ENCODE measurements at places on chromosomes 11 and 22. TPM values are rescaled to one million over a fixed set of nuclear protein-coding genes. Genes with fewer than 3 reads are reported as not detected.

- no peak for DNase-seq
- no peaks in the 10 kb centered on the region for H3K27me3 ChIP-seq
- no peaks in the 10 kb centered on the region for H3K36me3 ChIP-seq
- peak overlapping the region; percentile 85 for H3K27ac ChIP-seq
- peaks cover 82% of the 10 kb centered on the region for H3K4me1 ChIP-seq
These were observed 13.7 kb downstream of the ARHGEF17 start for GRCh38 chr11:73321604-73322381.

DNA sequence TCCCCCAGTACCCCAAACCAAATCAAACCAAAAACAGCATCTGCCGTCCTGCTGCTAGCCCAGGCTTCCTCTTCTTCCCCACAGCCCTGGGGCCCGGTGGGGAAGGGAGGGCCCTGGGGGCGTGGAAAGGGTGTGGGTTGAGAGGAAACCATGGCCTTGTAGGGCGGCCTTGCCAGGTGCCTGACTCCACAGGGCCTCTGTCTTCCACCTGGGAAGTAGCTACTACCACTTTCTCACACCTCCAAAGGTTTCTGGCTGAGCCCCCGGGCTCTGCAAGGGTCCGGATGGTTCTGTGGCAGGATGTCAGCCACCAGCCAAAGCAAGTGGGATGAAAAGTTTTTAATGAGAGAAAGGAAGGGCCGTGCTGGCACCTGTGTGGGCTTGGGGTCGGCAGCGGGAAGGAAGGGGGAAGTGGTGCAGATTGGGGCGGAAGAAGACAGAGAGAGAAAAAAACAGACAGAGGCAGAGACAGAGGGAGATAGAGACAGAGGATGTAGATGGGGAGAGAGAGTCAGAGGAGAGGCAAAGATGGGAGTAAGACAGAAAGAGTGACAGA lies 10.5 kb downstream of the TPST2 start:
- peaks cover 20% of the 10 kb centered on the region for H3K4me1 ChIP-seq
- no peak overlapping the region for H3K27ac ChIP-seq
- DNase-seq: peak; percentile 35
- peaks cover 9% of the 10 kb centered on the region for H3K36me3 ChIP-seq

DNA sequence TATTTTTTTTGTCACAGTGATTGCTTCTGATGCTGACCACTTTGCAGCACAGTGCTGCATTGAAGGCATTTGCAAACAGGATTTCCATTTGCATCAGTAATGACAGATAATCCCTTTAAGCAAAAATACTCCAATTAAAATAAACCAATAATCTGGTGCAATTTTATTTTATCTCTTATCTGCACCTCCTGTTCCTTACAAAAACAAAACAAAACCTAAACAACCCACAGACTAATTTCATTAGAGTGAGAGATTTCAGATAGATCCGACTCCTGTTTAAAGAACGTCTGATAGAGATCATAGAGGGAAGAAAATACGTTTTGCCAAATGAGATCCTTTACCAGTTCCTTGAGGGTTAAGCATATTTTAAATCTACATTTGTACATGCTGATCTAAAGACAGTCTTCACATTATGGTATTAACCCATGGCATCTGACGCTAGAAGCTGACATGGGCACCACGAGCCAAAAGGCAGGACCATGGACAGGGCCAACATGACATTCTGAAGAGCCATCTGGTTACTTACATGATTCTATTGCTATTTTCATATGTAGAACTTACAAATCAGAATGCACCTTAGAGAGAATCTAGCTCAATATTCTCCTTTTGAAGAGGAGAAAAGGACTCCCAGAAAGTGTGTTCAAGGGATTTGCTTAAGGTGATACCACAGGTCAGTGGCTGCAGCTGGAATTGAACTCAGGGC lies 286.2 kb upstream of the NARS2 start:
- no peak overlapping the region for H3K4me3 ChIP-seq
- H3K4me1 ChIP-seq: no peaks in the 10 kb centered on the region
- H3K36me3 ChIP-seq: no peaks in the 10 kb centered on the region
- DNase-seq: no peak
- H3K27ac ChIP-seq: no peak overlapping the region

DNA sequence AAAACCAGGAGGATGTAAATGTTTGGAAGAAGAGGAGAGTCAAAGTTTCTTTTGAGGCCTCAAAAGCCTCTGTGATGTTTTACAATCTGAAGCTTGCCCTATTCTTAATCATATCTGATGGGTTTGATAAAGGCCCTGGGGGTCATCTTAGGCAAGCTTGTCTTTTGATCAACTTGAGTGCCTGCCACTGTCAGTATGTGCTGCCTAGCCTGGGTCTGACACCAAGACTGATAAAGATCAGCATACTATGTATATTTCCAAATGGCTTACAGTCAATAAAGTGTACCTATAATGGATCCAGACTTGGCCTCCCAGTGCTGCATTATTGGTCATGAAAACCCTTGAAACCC lies 12.7 kb downstream of the EHF start:
- H3K36me3 ChIP-seq: no peaks in the 10 kb centered on the region
- H3K4me3 ChIP-seq: no peak overlapping the region
- peaks cover 49% of the 10 kb centered on the region for H3K4me1 ChIP-seq

GRCh38 chr11:115677190-115677589 lies 173.0 kb upstream of the CADM1 start:
- H3K27ac ChIP-seq: no peak overlapping the region
- no peaks in the 10 kb centered on the region for H3K36me3 ChIP-seq
- H3K4me1 ChIP-seq: peaks cover 8% of the 10 kb centered on the region
- H3K27me3 ChIP-seq: no peaks in the 10 kb centered on the region
- H3K4me3 ChIP-seq: no peak overlapping the region

GRCh38 chr22:47686594-47687345 lies 924.3 kb downstream of the TBC1D22A start:
- DNase-seq: no peak
- H3K4me1 ChIP-seq: no peaks in the 10 kb centered on the region
- no peak overlapping the region for H3K4me3 ChIP-seq
- no peaks in the 10 kb centered on the region for H3K36me3 ChIP-seq

DNA sequence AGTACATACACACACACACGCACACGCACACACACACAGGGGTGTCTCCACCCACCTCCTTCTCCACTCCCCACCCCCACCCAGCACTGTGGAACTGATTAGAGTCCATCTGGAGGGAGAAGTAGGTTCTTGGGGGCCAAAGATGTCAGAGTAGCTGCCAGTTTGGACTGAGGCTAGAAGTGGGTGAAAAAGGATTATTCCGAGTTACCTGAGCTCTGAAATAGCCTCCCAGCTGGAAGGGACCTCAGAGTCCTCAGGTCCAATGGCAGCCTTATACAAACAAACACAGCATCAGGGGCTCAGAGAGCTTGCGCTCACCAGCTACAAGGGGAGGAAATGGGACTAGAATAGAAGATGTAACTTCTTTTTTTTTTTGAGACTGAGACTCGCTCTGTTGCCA lies 20.8 kb downstream of the IL10RA start:
- H3K36me3 ChIP-seq: no peaks in the 10 kb centered on the region
- peaks cover 43% of the 10 kb centered on the region for H3K4me1 ChIP-seq
- peak overlapping the region; percentile 79 for H3K27ac ChIP-seq
- no peak overlapping the region for H3K4me3 ChIP-seq
- no peak for DNase-seq
- H3K27me3 ChIP-seq: no peaks in the 10 kb centered on the region

DNA sequence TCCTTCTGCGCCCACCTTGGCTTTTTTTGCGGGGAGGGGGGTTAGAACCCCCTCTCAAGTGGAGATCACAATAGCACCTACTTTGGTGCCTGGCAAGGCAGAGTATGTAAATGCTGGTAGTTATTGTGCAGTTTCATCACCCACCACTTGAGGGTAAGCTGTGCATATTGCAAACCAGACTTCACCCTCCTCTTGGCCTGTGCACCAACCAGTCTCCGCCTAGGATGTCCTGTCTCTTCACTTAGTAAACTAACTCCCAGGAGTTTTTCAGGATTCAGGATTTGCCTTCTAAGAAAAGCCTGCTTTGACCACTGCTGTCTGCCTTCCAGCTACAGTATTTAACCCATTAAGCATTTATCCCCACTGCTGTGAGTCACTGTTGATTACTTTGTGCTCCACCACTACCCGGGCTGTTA lies 2.0 kb upstream of the UBXN1 start:
- H3K4me3 ChIP-seq: no peak overlapping the region
- peaks cover 19% of the 10 kb centered on the region for H3K36me3 ChIP-seq
- peaks cover 31% of the 10 kb centered on the region for H3K4me1 ChIP-seq
- peak overlapping the region; percentile 18 for H3K27ac ChIP-seq
- no peaks in the 10 kb centered on the region for H3K27me3 ChIP-seq
- DNase-seq: peak; percentile 87

DNA sequence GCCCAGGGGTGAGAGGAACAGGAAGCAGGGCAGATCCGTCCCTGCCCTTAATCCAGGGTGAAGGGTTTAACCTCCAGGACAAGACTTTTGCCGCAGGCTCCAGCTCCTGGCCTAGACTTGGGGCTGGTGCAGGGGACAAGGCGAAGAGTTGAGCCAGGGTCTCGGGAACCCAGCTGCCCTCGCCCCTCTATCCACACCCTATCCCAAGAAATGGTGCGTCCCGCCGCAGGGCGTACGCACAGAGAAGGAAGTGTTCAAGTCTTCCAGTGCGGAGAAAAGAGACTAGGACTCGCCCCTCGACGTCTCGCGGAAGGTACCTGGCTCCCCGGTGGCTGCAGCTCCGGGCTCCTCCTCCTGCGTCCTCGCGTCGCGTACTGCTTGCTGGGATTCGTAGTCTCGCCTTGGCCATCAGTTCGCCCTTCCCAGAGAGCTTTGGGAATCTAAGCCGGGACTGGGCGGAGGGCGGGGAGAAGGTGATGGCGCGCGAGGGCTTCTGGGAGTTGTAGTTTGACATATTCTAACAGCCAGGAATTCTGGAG lies at the start of gene ZMAT5:
ZMAT5 (minus strand) TSS at position 376 of the 539 bp plus-strand sequence. CDS start 18,463 bp downstream, outside the sequence.
- no peaks in the 10 kb centered on the region for H3K27me3 ChIP-seq
- peaks cover 26% of the 10 kb centered on the region for H3K36me3 ChIP-seq
- peak within 1 kb of the TSS; percentile 83 for H3K4me3 ChIP-seq
- H3K27ac ChIP-seq: peak within 1 kb of the TSS; percentile 91

- no peaks in the 10 kb centered on the region for H3K27me3 ChIP-seq
- no peak for DNase-seq
- H3K4me1 ChIP-seq: no peaks in the 10 kb centered on the region
- H3K36me3 ChIP-seq: no peaks in the 10 kb centered on the region
- H3K27ac ChIP-seq: no peak overlapping the region
- no peak overlapping the region for H3K4me3 ChIP-seq
These were observed 64.6 kb upstream of the CHST1 start for GRCh38 chr11:45730014-45730413.

DNA sequence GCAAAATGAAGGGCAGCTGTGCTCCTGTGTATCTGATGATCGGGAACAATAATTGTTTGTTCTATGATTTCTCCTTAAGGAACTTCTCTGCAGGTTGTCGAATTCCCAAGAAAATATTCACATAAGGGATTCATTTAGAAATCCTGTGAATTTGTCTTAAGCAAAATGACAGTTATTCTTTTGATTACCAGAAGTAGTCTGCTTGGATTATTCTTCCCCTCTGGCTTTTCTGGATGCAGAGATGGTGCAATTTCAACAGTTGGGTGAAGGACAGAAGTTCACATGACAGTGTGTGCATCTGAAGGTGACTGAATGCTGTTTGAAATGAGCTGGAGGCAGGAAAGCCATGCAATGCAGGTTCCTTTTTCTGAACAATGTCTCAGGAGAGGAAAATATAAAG lies 137.2 kb upstream of the MTMR2 start:
- peaks cover under 1% of the 10 kb centered on the region for H3K4me1 ChIP-seq
- H3K27ac ChIP-seq: no peak overlapping the region
- no peak for DNase-seq
- H3K36me3 ChIP-seq: no peaks in the 10 kb centered on the region
- H3K4me3 ChIP-seq: no peak overlapping the region

DNA sequence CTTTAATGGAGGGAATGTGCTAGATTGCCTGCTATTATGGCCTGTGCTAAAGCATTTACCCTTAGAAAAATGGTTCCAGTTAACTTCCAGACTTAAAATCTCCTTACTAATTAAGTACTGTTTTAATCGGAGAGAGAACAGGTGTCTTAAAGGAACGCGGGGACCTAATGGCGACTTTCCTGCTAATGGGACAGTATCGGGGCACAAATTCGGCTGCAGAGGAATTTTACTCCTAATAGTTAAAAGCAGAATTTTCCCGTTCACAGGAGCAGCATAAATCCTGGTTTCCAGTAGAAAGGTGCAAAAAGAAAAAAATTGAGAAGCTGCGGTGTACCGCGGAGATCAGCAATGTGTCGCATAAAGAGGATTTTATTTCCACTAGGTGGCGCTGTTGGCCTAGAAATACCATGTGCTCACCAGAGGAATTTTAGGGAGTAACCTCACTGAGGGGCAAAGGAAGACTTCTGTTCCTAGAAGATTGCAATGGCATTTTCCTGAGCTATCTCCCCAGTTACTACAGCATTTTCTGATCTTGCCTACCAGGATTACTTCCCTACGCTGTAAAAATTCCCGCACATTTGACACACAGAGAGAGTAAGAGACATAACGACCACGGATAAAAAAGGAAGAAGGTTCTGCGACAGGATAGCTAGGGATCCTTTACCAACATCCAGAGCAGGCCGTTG lies 44.5 kb downstream of the ZNF280B start:
- no peak overlapping the region for H3K4me3 ChIP-seq
- no peak overlapping the region for H3K27ac ChIP-seq
- H3K27me3 ChIP-seq: no peaks in the 10 kb centered on the region
- H3K4me1 ChIP-seq: peaks cover 3% of the 10 kb centered on the region
- DNase-seq: peak; percentile 35

- no peaks in the 10 kb centered on the region for H3K36me3 ChIP-seq
- H3K4me3 ChIP-seq: no peak overlapping the region
- no peaks in the 10 kb centered on the region for H3K27me3 ChIP-seq
- DNase-seq: peak; percentile 83
These were observed 91.0 kb upstream of the ARHGAP32 start for GRCh38 chr11:129283141-129283540.

DNA sequence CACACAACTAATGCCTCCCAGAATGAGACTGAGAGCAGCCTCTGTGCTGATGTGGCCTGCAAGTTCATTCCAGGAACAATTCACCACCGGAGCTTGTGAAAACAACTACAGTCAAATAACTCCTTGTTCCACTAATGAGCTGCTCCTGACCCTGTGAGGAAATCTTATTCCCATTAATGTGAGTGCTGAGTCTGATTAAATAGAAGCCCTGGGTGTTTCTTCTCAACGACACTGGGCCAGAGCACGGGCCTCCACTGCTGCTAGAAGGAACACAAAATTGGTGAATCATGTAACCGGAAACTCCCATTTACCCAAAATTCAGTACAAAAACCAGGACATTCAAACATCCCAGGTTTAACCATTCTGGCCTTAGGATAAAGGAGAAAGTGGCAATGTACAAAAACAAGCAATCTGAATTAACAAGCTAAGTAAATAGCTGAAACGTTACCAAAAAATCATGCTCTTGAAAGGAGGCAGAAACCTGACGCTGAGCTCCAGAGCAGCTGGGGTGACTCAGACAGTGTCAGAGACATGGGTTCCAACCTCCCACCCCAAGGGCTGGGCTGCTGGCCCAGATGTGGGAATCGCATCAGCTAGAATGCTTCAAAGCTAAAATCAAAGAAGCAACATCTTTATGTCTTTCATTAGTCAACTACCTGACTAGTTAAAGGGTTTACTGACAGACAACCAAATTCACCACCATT lies 26.7 kb downstream of the SERGEF start:
- no peak overlapping the region for H3K27ac ChIP-seq
- no peaks in the 10 kb centered on the region for H3K27me3 ChIP-seq
- H3K4me3 ChIP-seq: no peak overlapping the region

DAGLA gene
- 0.15 TPM for polyA plus RNA-seq

MOGAT2 gene
- 0.62 TPM for polyA plus RNA-seq

MN1 gene
- polyA plus RNA-seq: 2.4 TPM

NRGN gene
- polyA plus RNA-seq: 3.1 TPM

ST14 gene
- polyA plus RNA-seq: 12.4 TPM
